ENCODE measurements at places on chromosomes 16 and 17. TPM values are rescaled to one million over a fixed set of nuclear protein-coding genes. Genes with fewer than 3 reads are reported as not detected.

- DNase-seq = no peak
These were observed 562.4 kb upstream of the SALL1 start for GRCh38 chr16:51713502-51713901.

DNA sequence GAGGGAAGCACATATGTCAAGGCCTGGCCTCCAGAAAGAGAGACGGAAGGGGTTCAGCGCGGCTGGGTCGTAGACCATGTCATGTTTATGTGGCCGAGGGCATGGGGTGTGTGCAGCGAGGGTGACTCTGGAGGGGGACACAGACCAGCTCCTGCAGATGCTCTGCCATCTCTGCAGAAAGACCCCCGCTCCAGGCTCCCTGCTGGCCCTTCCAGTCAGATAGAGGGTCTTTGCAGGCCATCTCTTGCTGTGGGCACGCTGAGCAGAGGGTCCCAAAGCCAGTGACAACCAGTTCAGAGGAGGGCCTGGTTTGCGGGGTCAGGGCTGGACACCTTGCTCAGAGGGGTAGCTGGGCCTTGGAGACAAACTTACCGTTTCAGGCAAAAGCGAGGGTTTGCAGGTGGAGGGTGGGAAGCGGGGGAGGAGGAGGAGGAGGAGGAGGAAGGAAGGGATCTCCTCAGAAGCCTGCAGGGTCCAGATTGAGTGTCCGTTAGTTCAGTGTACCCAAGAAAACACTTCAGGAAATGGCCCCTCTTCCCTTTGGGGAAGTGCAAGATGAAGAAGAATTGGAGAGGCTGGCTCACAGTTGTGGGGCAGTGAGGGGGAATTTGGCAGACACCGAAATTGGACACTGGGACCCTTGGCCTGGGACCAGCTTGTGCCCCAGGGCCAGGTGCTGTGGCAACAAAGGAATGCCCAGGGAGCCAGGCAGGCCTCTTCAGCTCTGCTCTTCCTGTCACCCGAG, 102.8 kb downstream of the CMIP start:
- no peak for DNase-seq

- DNase-seq = no peak
These were observed 182.0 kb upstream of the IRX5 start for GRCh38 chr16:54748611-54749190.

DNA sequence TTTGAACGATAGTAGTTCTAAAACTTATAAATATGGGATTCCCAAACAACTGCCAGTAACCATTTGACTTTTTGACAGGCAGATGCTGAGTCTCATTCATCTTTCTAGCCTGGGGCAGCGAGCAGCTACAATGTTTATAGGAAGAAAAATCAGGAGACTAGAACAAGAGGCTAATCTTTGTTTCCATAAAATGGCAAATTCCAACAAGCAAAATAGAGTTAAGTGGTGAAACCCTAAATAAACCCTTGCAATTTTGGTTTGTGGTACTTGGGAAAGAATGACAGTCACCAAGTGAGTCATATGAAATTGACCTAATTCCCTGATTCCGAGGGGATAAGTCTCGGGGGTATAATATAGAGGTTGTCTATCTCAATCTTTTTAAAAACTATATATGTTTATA, 27.3 kb upstream of the HS3ST2 start:
- DNase-seq = no peak

- DNase-seq = no peak
These were observed 235.9 kb downstream of the FOXL1 start for GRCh38 chr16:86814256-86814655.

DNA sequence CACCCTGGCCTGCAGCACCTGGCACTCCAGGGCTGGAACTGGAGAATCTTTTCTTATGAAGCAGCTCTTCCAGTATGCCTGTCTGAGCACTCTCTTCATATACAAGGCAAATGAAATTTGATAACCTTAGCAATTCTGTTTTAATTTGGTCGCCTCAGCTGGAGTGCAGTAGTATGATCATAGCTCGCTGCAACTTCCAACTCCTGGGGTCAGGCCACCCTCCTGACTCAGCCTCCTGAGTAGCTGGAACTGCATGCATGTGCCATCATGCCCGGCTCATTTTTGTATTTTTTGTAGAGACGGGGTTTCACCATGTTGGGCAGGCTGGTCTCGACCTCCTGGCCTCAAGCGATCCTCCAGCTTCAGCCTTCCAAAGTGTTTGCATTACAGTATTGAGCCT, 140.8 kb upstream of the CHMP6 start:
- no peak for DNase-seq

DNA sequence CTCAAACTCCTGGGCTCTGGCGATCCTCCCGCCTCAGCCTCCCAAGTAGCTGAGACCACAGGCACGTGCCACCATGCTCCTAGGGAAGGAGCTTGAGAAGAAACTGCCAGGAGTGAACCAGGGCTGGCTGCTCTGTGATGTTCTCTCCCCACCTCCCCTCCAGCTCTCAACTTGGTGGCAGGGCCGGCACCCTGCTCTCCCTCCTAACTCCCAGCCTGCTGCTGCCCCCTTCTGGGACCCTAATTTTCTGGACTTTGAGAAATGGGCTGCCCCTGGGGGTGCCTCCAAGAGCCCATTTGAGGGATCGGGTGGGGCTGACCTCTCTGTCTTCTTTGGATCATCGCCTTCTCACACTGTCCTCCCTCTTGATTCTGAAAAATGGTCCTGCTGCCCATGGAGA, 14.9 kb upstream of the STAT3 start:
- no peak for DNase-seq

GRCh38 chr16:62135911-62136310, 99.7 kb upstream of the CDH8 start:
- no peak for DNase-seq

DNA sequence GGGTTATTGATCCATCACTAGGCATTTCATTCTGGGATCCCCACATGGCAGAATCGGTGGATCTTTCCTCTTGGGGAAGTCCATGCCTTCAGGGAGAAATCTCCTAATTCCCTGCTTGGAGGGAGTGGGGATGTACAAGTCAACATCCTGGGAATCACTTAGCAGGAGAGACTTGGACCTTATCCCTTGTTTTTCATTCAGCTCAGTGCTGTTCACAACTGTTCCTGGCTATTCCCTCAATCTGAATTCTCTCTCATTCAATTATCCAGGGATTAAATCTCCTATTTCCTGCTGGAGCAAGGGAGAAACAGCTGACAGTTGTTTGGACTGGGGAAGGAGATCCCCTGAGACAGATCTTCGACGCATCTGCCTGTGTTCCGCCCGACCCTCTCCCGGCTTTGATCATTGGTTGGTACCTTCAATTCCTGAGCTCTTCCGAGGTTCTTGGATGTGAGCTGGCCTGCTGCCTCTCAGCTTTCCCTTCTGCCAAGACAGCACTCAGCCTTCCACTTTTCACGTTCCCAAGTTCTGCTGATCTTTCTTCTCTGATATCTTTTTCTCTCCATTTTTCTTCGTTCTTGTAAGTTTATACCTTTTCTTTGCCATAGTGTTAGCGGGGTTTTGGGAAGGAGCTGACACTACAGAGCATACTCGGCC, 115.4 kb upstream of the GNAO1 start:
- DNase-seq = no peak

GRCh38 chr17:58899191-58899590, 143.5 kb downstream of the PPM1E start:
- no peak for DNase-seq

DNA sequence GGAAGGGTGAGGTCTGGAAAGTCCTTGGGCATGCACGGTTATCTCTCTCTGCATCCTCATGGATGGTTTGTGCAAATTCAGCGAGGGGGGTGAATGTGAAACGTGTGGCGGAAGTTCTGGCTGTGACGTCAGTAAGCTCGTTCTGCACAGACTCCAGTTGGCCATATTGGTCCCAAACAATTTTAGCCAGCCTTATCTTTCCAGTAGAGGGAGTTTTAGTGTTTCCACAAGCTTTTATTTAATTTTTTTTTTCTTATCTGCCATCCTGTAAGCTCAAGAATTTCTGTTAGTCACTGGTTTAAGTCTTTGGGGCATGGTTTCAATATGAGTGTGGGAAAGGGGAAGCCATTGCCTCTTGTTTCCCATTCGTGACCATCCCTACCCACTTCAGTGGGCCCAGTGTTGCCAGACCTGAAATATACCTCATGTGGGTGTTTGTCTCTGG, 39.0 kb downstream of the HLF start:
- DNase-seq = no peak

DNA sequence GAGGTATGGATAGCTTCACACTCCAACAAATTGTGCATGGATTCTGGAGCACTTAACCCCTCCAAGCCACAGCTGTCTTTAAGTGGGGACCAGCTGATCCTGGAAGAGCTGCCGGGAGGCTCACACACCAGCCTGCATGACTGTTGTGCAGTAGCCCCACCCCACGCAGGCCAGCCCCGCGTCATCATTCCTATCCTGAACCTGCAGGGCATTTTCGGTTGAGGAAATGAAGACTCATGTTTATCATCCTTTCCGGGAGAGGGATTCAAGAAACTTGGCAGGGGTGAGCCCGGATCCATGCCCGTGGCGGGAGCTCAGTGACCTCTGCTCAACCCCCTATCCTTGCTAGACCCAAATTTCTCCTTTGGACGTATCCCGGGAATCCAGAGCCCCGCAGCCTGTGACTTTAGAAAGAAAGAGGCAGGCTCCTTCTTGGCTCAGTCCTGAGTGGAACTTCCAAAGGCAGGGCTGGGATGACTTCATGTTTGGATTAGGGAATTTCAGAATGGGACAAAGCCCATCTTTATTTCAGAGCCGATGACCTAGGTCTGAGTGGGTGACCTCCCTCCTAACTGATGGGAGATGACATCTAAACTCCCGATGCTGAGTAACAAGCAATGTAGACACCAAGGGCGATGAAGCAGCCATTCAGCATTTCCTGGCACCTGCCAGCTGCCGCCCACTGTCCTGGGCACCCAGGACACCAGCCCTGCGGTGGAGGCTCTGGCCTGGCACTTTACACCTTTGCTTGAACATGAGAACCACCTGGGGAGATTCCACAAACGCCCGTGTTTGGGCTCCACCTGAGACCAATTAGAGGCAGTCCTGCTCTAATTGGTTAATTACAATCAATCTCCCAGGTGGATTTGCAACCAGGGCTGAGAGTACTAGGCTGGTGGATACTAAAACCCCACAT, 43.3 kb upstream of the CMIP start:
- no peak for DNase-seq

DNA sequence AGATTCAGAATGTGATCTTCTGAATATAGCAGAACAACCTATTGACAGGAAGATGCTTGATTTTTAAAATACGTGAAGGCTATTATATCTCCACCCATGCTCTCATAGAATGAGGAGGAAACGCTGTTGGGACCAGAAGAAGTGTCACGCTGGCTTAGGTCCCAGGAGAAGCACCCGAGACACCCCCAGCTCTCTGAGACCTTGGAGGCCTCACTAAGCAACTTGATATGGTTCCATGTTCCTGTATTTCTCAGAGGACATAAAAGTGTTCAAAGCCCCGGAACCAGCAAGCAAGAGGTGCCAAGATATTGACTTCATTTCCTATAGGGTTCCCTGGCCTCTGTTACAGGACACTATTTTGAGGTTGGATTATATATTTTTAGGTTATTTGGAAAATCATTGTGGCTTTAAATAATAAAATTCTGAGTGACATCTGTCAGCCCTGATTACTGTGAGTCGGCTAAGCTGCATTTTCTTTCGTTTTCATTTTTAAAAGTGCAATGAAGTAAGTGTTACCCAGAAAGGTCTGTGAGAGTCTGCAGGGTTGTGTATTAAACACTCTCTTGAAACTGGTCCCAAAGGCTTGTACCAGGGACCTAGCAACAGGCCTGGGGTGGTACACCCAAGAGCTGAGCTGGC, 400.0 kb downstream of the SOX9 start:
- DNase-seq = no peak

DNA sequence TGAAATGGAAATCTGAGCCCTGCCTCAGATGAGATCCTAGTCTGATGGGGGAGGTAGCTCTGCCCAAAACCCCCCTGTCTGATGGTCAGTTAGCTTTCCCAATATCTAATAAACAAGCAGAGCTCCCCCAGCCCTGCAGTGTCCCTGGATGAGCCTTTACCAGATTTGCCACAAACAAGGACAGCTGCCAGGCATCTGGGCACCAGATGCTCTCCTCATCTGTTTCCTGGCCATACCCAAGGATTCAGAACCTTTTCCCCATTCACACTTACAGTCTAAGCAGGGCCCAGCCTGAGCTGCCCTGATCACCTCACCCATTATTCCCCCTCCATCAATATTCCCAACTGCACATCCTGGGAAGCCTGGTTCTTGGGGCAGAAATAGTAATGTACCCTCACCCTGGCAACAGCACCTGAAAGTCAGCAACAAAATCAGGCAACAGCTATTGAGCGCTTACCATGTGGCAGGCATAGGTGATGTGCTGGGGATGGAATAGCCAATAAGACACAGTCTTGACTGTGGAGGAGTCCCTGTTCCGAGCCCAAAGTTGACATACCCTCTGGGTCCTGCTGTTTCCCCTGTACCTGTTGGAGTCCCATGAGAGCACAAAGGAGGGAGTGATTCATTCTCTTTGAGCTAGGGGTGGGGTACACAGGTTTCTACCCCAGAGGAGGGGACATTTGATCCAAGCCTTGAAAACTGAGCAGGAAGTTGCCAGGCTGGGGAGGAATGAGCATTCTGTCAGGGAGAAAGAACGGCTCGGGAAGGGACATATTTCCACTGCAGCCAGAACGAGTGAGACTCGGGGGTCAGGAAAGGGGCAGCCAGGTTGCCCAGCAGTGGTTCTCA, 147.4 kb downstream of the TMEM132E start:
- DNase-seq = no peak

Gene CHMP6
- 14.5 TPM for total RNA-seq

Gene ASB16
- total RNA-seq = 0.89 TPM

Gene VPS9D1
- 3.5 TPM for total RNA-seq

Gene ZG16
- not detected for total RNA-seq

Gene SLFN12L
- 1.6 TPM for total RNA-seq

Gene TNFRSF13B
- total RNA-seq = not detected

All from skin of body (tissue), 3 donors.